ENCODE measurements at places on chromosomes 7 and 10.
A peak's percentile ranks its signal among the peaks of the same experiment; 100 is the strongest.

- no peak for DNase-seq
Observed at GRCh38 chr7:76377186-76377918, 18.6 kb upstream of the YWHAG start.

DNA sequence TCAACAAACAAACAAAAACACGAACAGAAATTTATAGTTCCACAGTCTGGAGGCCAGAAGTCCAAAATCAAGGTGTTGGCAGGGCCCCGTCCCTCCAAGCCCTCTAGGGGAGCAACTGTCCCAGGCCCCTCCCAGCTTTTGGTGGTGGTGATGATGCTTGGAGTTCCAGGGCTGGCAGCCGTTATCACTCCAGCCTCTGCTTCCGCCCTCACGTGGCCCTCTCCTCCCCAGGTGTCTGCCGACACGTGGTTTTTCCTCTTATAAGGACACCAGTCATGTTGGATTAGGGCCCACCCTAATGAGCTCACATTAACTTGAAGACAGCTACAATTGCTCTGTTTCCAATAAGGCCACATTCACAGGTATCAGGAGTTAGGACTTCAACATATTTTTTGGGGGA, 49.7 kb downstream of the MICALL2 start:
- DNase-seq: no peak

- DNase-seq: no peak
Observed at GRCh38 chr10:48572414-48572813, 32.5 kb downstream of the ARHGAP22 start.

- peak; percentile 47 for DNase-seq
Observed at GRCh38 chr10:77111611-77112550, 525.7 kb downstream of the KCNMA1 start.

DNA sequence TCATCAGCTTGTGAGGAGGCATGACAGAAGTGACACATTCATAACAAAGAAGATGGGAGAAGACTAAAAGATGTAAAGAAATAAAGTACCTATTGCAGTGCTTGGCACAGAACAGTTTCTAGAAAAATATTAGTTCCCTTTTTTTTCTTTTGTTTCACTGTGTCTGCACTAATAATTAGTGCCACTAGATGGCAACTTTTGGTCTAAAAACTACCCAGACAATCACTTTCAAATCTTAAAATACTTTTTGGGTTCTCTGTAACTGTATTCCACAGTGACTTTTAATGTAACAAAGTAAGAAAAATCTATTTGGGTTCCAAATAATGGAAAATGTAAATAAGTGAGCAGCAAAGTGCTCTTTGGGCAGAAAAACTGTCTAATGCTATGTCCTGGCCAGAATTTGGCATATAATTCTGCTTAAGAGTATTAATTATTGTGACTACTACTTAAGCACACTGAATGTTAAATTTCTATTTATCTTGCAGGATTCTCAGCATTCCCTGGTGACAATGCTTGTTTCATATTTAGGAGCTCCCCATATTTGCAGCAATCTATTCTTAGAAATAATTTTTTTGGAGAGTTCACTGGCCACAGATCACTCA, 134.8 kb upstream of the KIF5B start:
- DNase-seq: peak; percentile 52

DNA sequence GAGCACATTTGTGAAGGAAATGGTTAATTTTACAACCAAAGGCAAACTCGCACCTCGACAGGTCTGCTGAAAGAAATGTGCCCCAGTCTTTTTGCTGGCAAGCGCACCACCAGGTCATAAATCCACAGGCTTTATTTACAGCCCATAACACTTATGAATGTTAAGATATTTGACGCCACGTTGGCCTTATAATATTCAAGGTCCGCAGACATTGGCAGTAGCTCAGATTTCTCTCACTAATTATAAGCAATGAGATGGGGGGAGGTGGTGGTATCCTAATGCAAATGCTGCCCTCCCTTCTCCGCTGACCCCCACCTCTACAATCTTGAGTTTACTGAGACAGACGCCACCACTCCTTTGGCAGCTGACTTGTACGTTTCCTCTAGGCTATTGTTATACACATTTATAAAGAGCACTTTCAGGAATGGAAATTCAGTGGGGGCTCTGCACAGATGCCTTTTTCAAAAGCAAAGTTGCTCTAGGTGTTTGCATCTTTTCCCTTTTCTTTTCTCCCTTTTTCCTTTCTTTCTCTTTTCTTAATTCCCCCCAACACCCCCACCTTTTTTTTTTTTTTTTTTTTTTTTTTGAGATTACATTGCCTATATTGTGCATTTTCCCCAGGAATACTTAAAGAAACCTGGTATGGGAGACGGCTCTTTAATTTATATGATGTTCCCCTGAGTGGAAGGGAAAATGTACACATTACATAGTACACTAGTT, 6.7 kb downstream of the TCF7L2 start:
- DNase-seq: no peak

DNA sequence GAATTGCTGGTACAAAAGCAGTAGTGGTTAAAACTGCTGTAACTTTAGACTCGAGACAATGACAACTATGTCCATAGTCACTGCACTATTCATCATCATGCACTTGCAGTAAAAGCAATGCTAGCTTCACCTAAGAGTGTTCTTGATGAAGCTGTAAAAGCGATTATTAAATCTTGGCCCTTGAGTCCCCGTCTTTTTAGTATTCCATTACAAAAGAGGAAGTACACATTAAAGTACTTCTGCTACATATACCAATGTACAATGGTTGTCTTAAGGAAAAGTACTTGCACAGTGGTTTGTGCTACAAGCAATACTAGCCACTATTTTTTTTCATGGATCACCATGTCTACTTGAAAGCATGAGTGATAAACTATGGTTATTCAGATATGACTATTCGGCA, 78.3 kb downstream of the ATAD1 start:
- DNase-seq: no peak

DNA sequence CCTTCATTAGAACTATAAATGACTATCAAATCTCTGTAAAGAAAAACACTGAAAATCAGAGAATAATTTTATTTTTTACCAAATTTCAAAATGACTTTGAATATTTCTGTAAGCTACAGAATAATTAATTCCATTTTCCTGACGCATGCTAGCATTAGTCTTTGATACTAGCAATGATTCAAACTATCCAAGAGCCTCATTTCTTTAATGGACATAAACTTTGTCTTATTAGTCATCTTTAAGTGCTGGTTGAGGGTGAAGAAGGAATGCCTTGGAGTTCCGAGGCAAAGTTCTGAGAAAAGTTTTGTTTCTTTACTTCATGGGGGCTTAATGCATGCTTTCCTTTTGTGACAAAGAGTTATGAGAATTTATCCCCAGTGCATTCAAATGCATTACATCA, 137.3 kb downstream of the AGMO start:
- DNase-seq: no peak

GRCh38 chr7:23514755-23515154, 17.0 kb downstream of the TRA2A start:
- no peak for DNase-seq

GRCh38 chr10:80406204-80406603, 2.1 kb upstream of the PRXL2A start:
- DNase-seq: peak; percentile 19

DNA sequence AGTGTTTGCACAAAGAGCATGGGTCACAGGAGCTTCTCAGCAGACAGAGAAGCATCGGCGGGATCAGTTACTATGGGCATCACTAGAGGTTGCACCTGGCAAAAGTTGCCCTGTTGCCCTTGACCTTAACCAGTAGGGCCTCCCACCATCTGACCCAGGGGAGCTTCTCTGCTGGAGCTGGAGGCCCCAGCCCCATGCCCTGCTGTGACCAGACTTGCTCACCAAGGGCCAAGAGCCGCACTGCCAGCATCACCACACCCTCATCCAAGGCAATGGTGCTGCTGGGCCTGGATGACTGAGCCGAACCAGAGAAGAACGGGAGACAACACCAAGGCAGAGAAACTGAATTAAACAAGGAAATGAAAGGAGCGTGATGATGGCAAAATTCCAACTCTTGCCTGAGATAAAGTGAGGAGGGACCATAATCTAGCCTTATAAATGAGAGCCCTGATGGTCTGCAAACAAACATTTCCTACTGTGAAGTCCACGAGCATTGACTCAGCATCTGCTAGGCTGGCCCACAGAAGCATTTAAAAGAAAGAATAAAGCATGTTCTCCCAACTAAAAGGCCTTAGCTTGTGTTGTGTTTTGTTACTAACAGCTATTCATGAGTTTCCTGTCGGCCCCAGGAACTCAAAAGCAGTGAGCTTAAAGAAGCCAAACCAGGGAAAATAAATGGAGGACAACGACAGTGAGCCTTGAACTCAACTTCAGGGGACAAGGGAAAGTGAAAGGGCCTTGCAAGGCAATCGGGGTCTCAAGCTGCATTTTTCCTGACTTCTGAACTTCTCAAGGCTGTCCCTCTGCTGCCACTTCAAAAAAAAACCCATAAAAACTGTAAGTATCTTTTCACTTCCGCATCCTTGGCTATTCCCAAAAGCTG, 60.4 kb downstream of the AFAP1L2 start:
- DNase-seq: no peak

- no peak for DNase-seq
Observed at GRCh38 chr7:108086546-108086945, 43.6 kb downstream of the LAMB4 start.

GRCh38 chr7:41786404-41786803, 83.5 kb upstream of the INHBA start:
- DNase-seq: no peak

- DNase-seq: no peak
Observed at GRCh38 chr10:127744956-127745355, 8.0 kb downstream of the FOXI2 start.

- DNase-seq: no peak
Observed at GRCh38 chr10:126949161-126949503, 43.9 kb downstream of the DOCK1 start.

DNA sequence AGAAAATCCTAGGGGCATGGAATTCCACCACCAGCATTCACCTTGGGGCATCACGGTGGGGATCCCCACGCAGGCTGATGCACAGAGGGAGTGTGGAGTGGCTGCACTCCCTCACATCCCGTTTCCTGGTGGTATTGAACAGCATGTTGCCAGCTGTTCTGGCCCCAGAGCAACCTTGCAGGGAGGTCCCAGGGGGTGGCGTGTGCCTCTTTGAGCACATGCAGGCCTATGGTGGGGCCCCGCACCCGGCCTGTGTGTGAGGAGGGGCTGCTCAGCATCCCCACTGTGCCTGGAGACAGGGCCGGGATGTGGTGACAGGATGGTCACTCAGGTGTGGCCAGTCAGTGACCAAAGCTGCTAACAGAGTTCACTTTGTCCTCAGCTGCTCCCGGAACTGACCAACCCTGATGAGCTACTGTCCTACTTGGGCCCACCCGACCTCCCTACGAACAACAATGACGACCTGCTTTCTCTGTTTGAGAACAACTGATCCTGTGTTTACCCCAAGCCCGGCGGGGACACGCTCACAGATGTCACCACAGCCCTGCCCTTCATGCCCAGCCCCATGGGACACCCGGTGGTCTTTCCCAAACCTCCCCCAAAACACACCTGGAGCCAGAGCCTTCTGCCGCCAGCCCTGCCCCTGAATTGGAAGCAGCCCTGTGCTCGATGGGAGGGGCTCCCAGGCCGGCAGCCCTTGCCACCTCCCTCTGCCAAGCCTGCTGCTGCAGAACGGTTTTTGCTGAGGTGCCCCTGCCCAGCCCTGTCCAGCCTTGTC, 18.7 kb downstream of the ZMIZ2 start:
- DNase-seq: no peak
